ENCODE measurements at places on chromosomes 3 and 15.

- DNase-seq = no peak
These were observed 653.1 kb downstream of the RBMS3 start for GRCh38 chr3:29933802-29934490.

DNA sequence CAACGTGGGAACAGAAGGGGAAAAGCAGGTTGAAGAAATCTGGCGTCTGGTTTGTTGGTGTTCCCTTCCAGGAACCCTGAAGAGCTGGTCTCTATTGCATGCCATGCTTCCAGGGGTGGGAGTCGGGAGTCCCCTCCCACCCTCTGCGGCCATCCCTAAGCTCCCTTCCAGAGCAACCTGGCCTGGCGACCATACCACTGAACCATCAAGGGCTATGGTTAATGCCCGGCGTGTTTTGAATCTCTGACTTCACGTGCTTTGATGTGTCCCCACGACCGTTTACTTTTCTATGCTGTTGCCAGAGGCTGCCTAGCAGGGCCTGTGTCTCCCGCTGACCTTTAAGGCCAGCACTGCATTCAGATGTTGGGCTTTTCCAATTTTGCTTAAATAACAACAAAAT is 696 bp upstream of the SNRK start:
- DNase-seq = no peak

- no peak for DNase-seq
These were observed 154.7 kb downstream of the SV2B start for GRCh38 chr15:91254766-91255165.

DNA sequence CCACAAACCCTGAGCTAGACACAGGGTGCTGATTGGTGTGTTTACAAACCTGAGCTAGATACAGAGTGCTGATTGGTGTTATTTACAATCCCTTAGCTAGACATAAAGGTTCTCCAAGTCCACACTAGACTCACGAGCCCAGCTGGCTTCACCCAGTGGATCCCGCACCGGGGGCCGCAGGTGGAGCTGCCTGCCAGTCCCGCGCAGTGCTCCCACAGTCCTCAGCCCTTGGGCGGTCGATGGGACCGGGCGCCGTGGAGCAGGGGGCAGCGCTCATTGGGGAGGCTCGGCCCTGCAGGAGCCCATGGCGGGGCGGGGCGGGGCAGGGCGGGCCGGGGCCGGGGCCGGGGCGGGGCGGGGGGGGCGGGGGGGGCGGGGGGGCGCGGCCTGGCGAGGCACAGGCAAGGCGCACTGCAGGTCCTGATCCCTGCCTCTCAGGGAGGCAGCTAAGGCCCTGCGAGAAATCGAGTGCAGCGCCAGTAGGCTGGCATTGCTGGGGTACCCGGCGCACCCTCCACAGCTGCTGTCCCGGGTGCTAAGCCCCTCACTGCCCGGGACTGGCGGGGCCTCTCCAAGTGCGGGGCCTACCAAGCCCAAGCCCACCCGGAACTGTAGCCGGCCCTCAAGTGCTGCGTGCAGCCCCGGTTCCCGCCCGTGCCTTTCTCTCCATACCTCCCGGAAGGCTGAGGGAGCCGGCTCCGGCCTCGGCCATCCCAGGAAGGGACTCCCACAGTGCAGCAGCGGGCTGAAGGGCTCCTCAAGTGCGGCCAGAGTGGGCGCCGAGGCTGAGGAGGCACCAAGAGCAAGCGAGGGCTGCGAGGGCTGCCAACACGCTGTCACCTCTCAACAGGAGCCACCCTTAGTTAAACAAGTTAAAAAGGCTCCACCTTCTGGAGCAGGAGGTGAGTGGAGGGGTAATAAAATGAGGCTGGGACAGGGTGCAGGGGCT is 9.8 kb upstream of the TMEM40 start:
- DNase-seq = no peak

DNA sequence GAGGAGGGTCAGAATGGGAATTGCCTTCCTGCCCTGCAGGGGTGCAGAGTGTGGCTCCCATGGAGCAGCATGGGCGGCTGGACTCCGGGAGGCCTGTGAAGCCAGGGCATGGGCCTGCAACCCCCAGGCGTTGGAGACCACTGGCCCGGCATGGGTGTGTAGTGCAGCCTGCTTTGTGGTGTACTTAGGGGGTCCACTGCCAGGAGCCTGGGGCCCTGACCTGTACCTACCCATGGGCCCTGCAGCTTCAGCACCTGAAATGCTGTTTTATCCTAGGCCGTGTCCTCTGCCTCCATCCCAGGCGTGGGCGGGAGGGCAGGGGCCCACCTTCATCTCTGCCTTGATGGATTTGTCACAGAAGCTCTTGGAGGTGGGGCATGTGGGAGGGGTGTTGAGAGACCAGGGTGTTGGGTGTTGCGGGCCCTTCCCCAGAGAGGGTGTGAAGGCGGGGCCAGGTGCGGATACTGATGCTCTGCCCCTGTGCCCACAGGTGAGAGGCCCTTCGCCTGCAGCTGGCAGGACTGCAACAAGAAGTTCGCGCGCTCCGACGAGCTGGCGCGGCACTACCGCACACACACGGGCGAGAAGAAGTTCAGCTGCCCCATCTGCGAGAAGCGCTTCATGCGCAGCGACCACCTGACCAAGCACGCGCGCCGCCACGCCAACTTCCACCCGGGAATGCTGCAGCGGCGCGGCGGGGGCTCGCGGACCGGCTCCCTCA is 45.0 kb downstream of the KLF13 start:
- DNase-seq = no peak

GRCh38 chr3:23804441-23805209 is 1.1 kb upstream of the UBE2E1 start:
- no peak for DNase-seq

GRCh38 chr15:81337713-81338157 is 13.8 kb upstream of the STARD5 start:
- DNase-seq = no peak

DNA sequence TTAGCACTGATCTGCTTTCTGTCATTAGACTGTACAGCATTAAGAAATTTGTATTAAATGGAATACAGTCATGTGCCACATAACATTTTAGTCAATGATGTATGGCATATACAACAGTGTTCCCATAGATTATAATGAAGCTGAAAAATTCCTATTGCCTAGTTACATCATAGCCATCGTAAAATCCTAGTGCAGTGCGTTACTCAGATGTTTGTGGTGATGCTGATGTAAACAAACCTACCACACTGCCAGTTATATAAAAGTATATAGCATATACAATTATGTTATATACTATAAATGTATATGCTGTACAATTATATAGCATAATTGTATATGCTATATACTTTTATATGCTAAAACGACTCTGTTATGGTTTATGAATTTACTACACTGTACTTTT is 41.7 kb downstream of the APH1B start:
- no peak for DNase-seq

- DNase-seq = no peak
These were observed 19.4 kb upstream of the MFSD1 start for GRCh38 chr3:158782283-158782989.

DNA sequence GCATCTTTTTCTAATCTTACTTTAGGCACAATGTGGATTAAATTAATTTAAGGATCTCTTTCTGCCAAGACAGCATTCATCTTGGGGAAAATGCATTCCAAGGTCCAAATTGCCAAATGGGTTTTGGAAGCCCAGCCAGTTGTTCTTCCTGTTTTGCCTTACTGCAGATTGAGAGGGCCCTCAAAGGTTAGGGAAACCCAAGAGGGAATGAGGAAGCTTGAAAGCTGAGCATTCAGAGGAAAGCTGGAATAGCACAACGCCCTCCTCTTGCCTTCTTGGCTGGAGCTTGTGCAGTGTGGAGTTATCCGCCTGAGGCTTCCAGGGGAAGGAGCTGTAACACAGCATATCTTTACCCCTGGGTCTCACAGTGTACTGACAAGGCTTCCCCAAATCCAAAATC is 18.2 kb upstream of the SACM1L start:
- DNase-seq = no peak

DNA sequence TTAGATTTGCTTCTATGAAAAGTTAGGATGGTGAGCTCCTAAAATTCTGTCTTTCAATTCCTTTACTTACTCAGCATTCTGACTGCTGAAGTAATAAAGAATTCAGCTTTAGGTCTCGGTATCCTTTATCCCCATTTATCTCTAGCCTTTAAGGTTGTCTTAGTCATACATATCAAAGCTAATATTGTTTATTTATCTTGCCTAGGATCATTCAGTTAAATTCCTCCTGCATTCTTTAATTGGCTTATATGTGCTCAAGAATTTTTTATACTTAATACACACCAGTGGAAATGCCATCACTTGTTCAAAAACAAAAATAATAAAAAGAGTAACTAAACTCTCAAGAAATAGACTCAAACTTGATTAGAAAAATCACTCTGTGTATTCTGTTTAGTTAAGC is 507.0 kb downstream of the ZPLD1 start:
- DNase-seq = no peak

DNA sequence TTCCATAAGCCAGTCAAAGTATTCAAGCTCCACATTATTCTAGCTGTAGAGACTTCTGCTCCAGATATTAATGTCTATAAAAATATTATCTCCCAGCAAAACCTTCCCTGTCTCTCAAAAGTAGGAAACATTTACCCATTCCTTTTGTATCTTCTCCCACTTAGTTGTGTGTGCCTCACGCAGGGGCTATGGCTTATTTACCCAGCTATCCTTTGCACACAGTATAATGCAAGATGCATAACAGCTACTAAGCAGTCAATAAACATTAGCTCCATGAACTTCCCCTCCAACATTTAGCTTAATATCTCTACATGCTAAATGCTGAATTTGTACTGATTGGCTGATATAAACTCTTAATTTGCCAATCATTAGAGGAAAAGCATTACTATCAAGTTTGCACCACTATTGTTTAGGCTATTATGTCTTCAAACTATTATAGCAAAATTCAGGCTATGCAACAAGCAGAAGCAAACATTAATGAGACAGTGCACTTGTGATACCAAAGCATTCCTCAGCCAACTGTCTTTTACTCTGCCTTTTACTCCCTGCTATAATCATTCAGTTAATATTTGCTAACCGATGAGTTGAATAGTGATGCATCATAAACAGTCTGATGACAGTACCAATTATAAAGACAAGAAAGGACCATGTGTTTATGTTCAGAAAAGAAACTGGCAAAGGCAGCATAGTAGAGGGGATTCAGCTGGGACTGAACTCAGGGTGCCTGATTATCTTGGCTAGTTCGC is 81.2 kb downstream of the PLCH1 start:
- no peak for DNase-seq

GRCh38 chr15:67180514-67181191 is 73.8 kb downstream of the AAGAB start:
- DNase-seq = peak; percentile 60

GRCh38 chr15:85037641-85038040 is 56.0 kb downstream of the PDE8A start:
- no peak for DNase-seq

DNA sequence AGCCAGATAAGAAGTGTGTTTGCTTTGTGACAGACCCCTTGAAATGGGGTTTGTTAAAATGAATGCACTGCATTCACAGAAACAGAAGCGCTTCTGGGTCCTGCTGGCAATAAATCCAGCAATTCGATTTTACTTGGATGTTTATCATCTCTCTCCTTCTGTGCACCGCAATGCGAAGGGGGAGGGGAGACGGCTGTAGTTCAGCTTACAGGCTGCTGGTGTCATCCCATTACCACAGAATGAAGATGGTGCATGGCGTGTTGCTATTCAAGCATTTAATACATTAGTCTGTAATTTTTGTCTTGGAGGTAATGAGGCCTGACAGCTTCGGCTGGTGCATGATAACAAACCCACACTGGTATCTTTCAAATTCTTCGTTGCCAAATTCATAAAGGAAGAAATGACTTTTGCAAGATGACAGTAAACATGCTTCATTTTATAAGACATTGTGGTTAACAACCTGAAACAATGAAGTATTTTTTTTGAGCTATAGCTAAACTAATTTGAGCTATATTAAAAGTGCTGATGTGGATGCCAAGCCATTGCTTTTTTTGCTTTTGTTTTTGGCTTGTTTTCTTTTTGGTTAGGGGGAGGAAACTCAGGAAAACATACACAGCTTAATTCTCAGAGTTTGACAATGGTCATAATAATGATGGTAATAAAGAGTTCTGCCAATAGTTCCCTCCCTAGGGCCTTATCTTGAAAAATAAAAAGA is 418.3 kb downstream of the OTOL1 start:
- peak; percentile 71 for DNase-seq

DNA sequence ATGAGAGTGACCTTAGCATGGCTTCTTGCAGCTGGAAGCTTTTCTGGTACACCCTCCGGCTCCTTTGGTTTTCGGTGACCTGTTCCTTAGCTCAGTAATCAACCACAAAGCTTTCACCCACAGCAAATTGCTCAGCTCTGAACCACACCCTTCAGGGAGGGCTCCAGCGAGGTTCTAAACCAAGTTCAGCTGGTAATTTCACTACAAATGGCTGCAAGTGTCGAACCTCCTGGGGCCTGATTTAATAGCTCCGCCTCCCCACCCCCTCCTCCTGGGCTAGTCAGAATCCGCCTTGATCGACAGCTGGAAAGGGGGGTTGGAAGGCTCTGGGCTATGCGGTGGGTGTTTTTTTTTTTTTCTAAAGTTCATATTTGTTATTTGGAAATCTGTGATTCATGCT is 150.9 kb upstream of the MCTP2 start:
- no peak for DNase-seq

- no peak for DNase-seq
These were observed 40.3 kb upstream of the PTPRG start for GRCh38 chr3:61520966-61521628.

DNA sequence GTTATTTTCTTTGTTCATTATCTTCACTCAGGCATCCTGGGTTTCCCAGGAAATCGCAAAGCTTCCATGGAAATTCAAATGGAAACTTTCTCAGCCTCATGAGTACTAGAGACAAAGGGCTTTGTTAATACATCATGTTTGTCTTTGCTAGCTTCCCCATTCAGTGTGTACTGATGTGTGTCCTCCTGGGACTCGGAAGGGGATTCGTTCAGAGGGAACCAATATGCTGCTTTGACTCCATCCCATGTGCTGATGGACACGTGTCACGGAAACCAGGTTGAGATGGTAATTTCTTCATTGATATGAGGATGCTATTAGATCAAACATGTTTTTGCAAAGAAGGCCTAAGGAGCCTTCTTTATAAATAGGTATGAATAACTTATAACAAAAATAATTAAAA is 87.0 kb upstream of the KCNAB1 start:
- DNase-seq = no peak

- no peak for DNase-seq
These were observed 44.1 kb downstream of the UMPS start for GRCh38 chr3:124774327-124774718.

DNA sequence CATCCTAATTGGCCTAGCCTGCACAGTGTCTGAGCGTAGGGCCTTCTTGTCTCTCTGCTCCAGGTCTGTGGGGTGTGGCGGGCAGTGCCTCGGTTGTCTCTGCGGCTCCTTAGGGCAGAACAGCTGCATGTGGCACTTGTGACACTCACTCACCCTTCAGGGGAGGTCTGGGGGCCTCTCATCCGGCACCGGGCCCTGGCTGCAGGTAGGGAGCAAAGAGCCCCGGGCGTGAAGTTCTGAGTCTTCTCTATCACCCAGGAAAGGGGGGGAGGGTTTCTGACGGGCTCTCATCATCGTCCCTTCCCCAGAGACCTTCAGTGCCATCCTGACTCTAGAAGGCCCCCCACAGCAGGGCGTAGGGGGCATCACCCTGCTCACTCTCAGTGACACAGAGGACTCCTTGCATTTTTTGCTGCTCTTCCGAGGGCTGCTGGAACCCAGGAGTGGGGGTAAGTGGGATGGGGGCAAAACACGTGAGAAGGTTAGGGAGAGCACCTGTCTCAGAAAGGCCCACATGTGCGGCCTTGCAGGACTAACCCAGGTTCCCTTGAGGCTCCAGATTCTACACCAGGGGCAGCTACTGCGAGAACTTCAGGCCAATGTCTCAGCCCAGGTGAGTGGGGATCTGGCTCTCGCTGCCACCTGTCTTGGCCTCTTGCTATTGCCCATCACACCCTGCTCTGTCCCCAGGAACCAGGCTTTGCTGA is 2.6 kb downstream of the CHRD start:
- no peak for DNase-seq

GRCh38 chr3:20573175-20573574 is 387.2 kb upstream of the SGO1 start:
- no peak for DNase-seq
